ENCODE measurements at places on chromosomes 2 and 18. TPM values are rescaled to one million over a fixed set of nuclear protein-coding genes. Genes with fewer than 3 reads are reported as not detected.
A peak's percentile ranks its signal among the peaks of the same experiment; 100 is the strongest.

The EVX2 gene
- total RNA-seq, result not detected

The SULT1C4 gene
- total RNA-seq, result 50.1 TPM

The FBXO48 gene
- 0.94 TPM for total RNA-seq

The RPL37A gene
- 2,984 TPM for total RNA-seq

The DNAH7 gene
- total RNA-seq, result 0.29 TPM

The SFTPB gene
- total RNA-seq, result not detected

The EPG5 gene
- 13.6 TPM for total RNA-seq

DNA sequence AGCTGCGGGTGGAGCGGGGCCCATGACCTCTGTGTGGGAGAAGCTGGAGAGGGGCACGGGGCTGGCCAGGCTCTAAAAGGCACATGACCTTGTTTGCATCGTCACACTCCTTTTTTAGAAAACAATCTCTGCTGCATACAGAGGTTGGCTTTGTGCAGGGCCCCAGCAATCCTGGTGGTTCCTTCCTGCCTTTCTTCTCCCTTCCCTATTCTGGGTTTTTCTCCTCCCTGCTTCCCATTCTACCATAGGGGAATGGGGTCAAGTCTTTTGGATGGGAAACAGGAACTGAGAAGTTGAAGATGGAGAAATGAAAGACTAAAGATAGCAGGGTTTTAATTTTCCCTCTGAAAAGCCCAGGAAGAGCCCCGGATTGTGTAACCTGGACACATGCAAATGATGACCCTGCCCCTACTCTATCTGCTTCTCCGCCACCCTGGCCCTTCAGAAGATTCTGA is 53.9 kb downstream of the ASAP2 start:
- DNase-seq, result no peak

DNA sequence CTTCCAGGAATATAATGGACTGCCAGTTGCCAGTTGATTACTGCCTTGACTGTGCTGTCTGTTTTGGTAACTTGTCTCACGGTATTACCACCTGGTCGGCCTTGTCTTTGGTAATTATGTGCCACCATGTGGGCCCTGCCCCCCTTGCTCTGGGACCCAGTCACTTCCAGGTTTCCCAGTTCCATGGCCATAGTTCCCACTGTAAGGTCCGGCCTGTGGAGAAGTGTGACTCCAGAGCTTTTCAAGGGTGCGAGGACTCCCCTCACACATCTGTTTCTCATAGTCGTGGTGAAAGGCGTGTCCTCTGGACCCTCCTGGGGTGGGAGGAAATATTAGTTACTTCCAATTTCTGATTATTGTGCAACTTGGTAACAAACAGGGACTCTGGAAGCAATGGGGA is 150.5 kb downstream of the SEPTIN10 start:
- DNase-seq, result no peak

DNA sequence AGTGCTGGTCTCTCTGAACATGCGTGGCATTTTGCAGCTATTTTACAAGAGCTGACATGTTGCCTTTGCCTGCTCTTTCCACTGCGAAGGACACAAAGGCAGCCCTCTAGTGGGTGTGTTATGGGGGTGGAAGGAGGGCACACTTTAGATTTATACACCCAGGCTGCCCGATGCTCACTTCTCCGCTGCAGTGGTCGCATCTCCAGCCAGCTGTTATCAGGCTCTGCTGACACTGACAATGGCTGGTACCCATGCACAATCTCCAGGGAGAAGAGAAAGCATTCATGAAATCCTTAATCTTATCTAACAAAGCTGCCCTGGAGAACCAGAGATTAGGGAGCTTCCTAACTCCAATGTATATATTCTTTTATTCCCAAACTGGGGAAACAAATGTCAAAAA is 113.5 kb downstream of the EPHA4 start:
- no peak for DNase-seq

DNA sequence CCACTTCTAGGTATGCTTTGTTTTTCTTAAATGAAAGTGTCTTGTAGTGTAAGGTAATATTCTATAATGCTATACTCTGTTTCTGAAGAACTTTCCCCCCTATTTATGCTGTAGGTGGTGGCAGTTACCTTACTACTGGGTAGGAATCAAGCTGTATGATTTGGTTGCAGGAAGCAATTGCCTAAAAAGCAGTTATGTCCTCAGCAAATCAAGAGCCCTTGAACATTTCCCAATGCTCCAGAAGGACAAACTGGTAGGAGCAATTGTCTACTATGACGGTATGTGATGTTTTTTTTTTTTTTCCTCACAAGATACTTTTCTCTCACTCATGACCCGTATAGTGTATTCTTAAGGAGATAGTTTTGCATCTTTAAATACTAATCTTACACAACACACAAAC is 77.0 kb downstream of the GPD2 start:
- DNase-seq, result no peak

DNA sequence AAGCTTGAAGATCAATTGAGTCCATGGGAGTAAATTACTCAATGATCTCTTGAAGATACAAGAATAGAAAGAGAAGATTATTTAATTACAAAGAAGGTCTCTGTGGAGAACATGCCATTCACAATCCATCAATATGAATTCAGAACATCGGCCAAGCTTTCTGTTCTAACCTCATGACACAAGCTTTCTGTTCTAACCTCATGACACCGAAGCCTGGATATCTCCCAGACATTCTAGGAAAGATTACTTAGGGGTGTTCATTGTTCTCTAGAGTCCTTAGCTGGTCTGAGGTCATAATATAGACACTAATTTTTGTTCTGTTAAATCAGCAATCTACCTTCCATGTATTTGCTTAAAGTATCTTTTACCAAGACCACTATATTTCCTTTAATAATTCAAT is 95.5 kb downstream of the RDH14 start:
- no peak for DNase-seq

DNA sequence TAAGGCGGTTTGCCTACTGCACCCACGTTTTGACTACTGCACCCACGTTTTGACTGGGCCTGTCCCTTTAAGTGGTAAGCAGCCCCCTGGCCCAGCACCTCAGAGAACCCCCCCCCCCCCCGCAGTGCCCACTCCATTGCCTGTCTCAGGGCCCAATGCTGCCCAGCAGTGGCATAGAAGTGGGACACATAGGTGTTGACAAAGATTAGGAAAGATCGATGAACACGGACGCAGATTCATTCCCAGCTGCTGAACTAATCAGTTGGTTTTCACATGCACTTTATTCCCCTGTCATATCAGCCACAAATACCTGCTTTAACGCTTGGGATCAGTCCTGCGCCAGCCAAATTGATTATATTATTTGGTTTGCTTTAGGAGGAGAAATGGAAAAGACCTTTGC is 268.8 kb upstream of the SKOR2 start:
- no peak for DNase-seq

DNA sequence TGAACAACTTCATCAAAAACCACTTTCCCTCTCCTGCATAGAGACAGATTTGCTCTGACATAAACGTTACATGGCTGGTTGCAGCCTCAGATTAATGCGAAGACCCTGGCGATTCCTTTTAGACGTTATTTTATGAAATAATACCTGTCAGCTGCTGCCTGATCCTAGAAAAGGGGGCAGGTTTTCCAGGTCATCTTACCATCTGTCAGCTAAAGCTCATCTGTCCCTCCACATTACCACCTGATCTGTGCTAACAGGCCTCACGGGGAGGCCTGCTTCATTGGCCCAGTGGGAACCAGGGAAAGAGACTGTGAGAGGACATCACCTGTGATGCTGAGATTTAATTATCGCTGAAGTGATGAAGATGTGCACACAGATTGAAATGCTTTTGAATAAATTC is 261.0 kb downstream of the ARHGAP15 start:
- no peak for DNase-seq

- no peak for DNase-seq
Measured at GRCh38 chr2:85244828-85245227, 83.0 kb downstream of the TGOLN2 start.

DNA sequence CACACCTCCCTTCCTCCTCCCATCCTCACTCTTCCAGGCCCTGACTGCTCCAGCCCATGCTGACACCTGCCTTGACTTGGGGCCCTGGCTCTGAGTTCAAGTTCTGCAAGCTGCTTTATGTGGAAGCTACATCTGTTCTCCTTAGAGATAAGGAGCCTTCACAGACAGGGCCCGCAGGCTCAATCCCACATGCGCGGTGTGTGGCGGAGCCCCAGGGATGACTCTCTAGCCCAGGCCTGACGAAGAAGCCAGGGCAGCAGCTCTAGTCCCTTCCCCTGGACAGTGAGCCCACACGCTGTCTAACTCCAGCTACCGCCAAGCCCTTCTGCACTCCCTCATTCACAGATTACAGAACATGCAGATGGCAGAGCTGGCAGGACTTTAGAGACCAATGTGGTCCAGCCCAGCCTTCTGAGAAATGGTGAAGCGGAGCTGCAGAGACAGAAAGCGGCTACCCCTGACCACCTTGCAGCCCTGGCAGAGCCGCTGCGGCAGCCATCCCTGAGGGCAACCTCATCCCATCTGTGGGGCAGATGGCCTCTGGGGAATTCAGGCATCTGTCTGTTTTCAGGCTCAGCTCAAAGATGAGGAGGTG is 304.3 kb downstream of the CELF4 start:
- no peak for DNase-seq

DNA sequence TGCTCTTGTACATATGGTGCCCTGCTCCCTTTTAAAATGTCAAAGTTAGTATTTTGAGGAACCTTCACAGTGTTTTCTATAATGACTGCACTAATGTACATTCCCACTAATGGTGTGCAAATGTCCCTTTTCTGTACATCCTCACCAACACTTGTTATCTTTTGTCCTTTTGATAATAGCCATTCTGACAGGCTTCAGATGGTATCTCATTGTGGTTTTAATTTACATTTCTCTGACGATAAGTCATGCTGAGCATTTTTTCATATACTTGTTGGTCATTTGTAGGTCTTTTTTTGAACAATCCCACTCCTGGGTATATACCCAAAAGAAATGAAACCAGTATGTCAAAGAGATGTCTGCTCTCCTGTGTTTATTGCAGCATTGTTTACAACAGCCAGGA is 268.3 kb downstream of the FBXO15 start:
- DNase-seq, result no peak

DNA sequence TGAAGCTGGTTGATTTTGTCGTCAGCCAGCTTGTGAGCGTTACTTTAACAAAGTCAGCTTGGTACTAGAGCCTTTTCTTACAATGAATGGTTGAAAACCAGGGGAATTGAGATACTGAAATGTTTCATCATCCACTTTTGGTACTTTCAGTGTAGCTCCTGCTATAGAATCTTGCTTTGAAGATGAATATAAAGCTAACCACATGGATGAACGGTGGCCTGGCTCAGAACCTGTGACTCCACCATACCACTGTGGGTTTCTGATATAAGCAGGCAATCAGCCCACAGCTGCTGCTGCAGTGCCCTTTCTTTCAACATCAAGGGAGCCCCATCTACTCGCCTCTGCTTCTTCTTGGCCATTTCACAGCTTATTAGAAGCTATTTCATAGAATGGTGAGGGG is 53.2 kb upstream of the GPR45 start:
- no peak for DNase-seq

DNA sequence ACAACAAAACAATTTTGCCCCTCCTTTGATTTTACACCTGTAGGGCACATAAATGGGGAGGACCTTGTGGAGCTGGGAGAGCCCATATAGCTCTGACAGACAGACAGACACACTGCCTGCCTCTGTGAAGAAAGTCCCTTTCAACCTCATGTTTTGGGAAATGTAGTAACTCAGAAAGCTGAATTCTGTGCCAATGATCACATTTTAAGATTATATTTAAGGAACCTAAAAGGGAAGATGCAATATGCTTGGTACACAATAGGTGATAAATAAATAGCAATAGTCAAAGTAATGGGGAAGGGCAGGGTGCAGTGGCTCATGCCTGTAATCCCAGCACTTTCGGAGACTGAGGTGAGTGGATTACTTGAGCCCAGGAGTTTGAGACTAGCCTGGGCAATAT is 446.4 kb upstream of the ID2 start:
- no peak for DNase-seq

- DNase-seq, result no peak
Measured at GRCh38 chr18:56166914-56167313, 471.5 kb downstream of the TXNL1 start.

DNA sequence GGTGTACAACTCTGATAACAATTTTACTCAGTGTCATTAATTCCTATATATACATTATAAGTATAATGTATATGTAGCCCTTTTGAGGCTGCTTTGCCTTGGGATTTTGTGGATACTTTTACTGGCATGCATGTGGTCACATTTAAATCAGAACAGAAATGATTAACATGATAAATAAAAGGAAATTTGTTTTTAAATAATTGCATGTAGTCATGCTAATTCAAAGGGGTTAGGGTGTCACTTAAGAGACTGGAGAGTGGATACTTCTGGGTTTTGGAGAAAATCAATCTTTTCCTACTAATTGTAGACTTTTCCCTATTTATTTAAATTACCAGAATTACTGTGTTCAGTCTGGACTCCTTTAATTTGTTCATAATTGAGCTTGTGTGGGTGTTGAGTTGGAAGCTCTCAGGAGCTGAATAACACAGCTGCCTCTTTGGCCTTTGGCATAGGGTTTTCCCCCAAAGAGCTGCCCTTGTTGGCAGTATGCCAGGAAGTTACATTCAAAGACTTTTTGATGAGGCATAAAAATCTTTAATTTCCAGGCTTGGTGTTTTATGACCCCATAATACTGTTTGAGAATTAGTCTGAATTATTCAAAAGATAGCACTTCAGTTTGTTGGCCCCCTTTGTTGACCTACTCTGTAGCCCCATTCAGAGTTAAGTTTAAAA is 484.7 kb upstream of the NRP2 start:
- no peak for DNase-seq

DNA sequence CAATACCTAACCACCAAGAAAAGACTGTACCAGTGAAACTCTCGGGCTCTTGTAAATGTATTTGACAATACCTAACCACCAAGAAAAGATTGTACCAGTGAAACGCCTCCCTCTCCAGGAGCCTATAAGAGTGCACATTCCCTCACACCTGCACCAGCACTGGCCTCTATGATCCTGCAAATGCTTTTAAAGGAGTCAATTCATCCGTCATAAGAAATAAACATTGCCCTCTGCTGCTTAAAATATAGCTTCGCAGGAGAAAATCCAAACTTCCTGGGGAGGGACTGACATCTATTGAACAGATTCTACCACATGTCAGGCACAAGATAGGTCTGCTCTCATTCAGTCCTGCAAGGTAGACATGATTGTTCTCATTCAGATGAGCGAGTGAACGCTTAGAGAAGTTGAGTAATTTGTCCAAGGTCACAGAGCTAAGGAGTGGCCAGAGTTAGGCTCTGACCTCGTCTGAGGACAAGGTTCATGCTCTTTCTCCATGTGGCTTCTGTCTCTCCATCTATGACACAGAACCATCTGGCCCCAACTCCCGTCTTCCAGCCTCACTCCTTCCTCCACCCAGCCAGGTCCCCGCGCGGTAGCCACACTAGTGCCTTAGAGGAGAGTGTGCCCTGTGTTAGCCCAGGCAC is 38.7 kb downstream of the MCFD2 start:
- DNase-seq, result peak; percentile 49
